LNCaP clone FGC (cell line): ENCODE measurements at places on chromosomes 5 and 9.

DNA sequence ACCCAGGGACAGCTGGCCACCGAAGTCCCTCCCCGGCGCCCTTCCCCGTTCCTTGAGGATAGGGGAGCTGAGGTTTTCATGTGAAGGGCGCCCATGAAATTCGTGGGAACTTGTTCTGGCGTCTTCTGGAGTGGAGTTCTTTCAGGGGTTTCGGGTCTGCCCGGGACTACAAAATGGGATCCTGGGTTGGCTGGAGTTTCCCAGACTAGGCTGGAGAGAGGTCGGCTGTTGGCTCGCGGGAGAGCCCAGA is 3.6 kb upstream of the RGMB start:
- no peak for DNase-seq

DNA sequence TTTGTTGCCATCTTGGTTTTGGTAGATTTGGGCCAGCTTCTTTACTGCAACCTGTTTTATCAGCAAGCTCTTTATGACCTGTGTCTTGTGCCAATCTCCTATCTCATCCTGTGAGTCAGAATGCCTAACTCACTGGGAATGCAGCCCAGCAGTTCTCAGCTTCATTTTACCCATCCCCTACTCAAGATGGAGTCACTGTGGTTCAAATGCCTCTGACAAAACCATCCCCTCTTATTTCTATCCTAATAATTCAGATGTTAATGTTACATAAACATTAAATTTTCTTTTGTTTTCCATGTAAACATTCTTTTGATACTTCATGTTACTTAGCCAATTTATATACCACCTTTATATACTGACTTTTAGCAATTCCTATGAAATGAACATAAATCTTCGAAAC is 746.3 kb downstream of the CDH18 start:
- peak; percentile 8 for DNase-seq

DNA sequence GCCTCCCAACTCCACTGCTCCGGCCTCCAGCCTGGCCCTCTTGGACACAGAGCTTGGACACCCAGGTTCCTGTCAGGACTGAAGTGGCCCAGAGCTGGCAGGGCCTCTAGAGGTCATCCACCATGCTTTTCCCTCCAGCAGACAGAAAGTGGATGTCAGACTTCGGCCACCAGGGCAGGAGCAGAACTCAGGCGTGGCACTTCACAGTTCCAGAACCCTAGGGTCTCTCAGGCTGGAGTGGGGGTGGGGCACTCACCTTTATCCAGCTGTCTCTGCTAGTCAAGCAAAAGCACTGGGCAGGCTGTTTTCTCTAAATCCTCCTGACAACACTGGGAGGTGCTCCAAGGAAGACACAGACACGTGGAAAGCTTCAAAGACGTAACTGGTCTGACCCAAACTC is 35.6 kb upstream of the N4BP3 start:
- no peak for DNase-seq

GRCh38 chr5:55701462-55702103 is 10.5 kb downstream of the SLC38A9 start:
- DNase-seq = no peak

GRCh38 chr9:96189995-96190394 is 112.0 kb downstream of the HSD17B3 start:
- DNase-seq = no peak

- no peak for DNase-seq
Observed at GRCh38 chr9:84570482-84571154, 98.9 kb upstream of the NTRK2 start.

DNA sequence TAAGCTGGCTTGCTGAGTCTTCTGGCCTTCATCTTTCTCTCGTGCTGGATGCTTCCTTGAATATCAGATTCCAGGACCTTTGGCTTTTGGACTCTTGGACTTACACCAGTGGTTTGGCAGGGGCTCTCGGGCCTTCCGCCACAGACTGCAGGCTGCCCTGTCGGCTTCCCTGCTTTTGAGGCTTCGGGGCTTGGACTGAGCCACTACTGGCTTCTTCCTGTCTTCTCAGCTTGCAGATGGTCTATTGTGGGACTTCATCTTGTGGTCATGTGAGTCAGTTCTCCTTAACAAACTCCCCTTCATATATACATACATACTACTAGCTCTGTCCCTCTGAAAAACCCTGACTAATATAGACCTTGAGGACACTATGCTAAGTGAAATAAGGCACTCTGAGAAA is 78.3 kb upstream of the SSBP2 start:
- DNase-seq = no peak

DNA sequence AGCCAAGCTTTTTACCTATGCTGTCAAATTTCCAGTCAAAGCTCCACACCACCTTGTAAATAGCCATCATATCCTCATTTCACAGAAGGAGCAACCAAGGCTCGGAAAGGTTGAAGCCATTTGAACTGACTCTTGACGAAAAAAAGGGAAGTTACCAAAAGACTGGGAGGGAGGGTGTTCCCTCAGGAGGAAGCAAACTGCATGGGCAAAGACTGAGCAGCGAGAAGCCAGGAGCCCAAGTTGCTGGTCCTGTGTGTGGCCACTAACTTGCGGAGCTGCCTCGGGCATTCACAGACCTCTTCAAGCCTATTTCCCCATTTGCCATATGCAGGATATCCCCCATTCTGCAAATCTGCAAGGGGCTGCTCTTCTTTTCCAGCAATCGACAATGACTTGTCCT is 37.4 kb downstream of the TTLL11 start:
- no peak for DNase-seq

DNA sequence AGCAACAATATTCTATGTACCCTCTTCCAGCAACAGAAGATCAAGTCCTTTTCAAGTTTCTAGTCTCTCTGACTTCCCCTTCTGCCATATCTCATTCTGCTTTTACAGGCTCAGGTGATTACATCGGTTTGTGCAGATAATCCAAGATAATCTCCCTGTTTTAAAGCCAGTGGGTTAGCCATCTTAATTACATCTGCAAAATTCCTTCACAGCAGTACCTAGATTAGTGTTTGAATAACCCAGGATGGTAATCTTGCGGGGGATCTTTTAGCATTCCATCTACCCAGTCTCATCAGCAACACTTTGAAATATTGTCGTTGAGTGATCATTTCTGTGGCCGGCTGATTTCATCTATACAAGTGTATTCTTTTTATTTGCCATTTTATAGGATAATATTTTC is 130.2 kb downstream of the GHR start:
- DNase-seq = no peak

DNA sequence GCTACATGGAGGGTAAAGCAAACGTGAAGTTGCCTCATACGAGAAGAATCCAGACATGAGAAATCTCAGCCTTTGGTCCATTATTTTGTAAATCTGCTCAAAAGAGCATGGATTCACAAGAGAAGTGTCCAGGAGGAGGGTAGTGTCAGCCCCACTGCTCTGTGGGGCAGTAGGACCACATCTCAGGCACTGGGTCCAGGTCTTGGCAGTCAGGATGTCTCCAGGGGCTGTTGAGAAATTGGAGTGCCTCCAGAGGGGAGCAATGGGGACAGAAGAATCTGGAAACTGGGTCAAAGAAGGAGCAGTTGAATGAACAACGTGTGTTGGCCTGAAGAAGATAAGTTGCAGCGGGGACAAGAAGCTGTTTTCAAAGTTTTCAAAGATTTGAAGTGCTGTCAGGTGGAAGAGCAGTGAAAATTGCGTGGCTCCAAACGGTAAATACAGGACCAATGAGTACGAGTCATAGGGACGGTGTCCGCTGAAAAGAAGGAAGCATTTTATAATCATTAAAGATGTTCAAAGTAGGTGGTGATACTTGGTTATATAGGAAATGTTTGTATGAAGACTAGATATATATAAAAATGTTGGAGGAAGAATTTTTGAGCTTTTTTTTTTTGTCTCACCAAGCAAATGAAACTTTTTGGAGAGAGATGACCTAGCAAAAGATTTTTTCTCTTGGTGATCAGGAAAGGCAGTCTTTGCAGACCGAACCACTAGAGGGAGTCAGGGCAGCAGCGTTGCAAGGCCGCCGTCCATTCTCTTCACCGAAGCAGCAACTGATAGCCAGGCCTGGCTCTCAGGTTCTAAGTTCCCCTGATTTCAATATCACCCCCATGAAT is 57.1 kb upstream of the ZBED3 start:
- peak; percentile 41 for DNase-seq

- DNase-seq = no peak
Observed at GRCh38 chr5:33212900-33213299, 227.9 kb upstream of the TARS1 start.

GRCh38 chr9:114122136-114123027 is 23.3 kb upstream of the KIF12 start:
- DNase-seq = no peak

DNA sequence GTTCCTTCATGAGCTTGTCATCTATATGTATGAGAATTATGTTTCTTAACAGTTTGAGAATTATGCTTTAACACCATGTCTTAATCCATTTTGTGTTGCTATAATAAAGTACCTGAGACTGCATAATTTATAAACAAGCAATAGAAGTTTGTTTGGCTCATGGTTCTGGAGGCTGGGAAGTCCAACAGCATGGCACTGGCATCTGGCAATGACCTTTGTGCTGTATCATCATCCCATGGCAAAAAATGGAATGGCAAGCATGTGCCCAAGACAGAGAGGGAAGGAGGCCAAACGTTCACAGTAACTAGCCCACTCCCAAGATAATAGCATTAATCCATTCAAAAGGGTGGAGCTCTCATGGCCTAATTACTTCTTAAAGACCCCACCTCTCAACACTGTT is 67.6 kb downstream of the MTX3 start:
- DNase-seq = no peak

- DNase-seq = peak; percentile 27
Observed at GRCh38 chr5:136769900-136770684, 404.7 kb upstream of the TRPC7 start.

GRCh38 chr5:90477621-90478215 is 3.1 kb downstream of the POLR3G start:
- no peak for DNase-seq

DNA sequence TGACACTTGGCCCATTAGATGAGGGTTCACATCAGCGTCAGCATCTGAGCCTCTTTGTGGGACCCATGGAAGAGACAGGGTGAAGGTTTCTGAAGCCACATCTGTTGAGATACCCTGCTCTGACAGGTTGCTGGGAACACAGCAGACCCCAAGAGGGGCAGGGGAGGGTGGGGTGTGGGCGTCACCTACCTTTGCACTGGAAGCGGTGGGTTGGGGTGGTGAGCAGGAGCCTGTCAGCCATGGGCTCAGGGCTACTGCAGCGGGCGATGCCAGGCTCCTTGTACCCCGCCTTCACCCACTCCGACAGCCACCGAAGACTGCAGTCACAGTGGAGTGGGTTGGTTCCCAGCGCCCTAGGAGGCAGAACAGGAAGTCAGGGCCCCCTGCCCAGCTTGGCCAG is 131.5 kb upstream of the PANK3 start:
- no peak for DNase-seq

GRCh38 chr5:12794476-12795332 is 890.5 kb upstream of the CTNND2 start:
- DNase-seq = no peak

DNA sequence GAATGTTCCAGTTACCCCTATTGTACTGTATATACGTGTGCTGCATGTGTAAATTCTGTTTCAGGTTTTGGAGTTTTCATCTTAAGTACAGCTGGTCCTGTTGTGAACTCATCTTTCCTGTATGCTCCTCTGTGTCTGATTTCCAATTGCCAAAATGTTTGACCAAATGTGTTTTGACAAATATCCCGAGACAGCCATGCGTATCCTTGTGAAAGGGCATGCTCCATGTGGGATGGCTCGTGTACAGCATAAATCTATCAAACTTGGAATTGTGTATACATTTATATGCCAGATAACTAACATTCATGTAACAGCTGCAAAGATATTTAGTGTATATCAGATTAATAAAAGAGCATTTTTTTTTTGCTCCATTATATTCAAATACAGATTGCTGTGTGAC is 69.5 kb upstream of the IQGAP2 start:
- no peak for DNase-seq

- no peak for DNase-seq
Observed at GRCh38 chr9:135667463-135668001, 4.4 kb downstream of the LCN9 start.

DNA sequence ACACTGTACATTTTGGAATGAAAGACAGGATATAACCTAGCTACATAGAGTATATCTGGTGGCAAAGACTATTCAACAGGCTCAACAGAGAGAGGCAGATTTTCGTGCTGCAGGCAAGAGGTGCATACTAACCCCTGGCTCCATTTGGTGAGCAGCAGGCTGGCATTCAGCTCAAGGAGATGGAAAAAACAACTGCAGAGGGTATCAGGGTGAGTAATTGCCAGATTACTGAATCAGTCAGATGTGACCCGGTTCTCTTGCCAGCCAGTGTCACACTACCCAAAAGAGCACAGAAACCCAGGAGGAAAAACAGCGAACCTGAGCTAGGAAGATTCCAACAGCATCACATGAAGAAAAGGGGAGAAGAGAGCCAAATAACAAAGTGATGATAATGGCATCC is 130.4 kb upstream of the PRLR start:
- no peak for DNase-seq

- DNase-seq = no peak
Observed at GRCh38 chr9:77806741-77807140, 158.6 kb upstream of the GNA14 start.

GRCh38 chr5:40437452-40437861 is 242.3 kb upstream of the PTGER4 start:
- DNase-seq = no peak

DNA sequence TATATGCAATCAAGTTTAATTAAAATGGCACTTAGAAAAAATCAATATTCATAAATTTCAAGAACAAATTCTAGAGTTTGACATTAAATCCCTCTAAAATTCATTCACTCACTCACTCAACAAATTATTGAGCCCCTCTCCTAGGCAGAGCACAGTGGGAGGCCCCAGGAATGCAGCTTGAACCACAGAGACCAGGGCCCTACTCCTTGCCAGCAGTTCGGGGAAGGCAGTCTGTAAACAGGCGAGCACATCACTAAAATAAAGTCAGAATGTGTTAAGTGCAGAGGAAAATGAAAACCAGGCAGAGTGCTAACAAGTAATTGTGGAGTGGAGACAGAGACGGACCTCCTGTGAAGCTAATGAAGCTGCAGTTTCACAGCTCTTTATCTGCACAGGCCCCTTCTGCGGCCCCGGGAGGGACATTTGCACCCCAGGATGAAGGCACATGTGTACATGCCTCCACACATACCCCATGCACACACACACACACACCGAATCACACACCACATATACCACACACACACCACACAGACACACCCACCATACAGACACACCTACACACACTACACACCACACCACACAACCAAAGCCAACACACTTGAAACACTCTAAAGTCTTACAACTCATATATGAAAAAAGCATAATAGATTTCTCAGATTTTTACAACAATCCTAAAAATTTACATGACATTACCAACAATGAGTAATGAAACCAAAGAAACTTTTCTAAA is 40.5 kb downstream of the BHMT start:
- DNase-seq = no peak

- DNase-seq = no peak
Observed at GRCh38 chr9:132679946-132680625, 9.8 kb downstream of the GTF3C4 start.

- DNase-seq = no peak
Observed at GRCh38 chr5:160260006-160260775, 30.9 kb downstream of the FABP6 start.
